ENCODE measurements at places on chromosomes 1 and 21.

DNA sequence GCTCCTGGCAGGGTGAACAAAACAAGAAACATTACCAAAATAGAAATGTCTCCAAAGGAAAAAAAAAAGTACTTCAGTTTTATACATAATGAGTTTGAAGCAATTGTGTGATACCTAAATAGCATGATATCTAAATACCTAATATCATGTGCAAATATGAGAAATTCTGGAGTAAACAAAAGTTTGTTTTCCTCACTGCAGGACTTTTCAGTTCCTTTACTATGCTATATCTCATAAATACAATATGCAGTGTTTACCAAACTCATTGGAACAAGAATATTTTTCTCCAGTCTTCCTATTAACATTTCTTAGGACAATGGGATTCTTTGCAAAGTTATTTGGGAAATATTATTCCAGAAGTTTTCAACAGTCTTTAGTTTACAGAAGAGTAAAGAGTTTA, 98.1 kb downstream of the VAV3 start:
- H3K27me3 ChIP-seq = no peaks in the 10 kb centered on the region
- no peaks in the 10 kb centered on the region for H3K36me3 ChIP-seq
- no peak for DNase-seq
- H3K4me1 ChIP-seq = peaks cover 8% of the 10 kb centered on the region
- H3K4me3 ChIP-seq = peak overlapping the region; percentile 11
- H3K27ac ChIP-seq = no peak overlapping the region

GRCh38 chr1:160177667-160178066, 12.7 kb upstream of the CASQ1 start:
- no peak for DNase-seq
- H3K4me1 ChIP-seq = no peaks in the 10 kb centered on the region
- H3K27me3 ChIP-seq = no peaks in the 10 kb centered on the region
- H3K27ac ChIP-seq = no peak overlapping the region

DNA sequence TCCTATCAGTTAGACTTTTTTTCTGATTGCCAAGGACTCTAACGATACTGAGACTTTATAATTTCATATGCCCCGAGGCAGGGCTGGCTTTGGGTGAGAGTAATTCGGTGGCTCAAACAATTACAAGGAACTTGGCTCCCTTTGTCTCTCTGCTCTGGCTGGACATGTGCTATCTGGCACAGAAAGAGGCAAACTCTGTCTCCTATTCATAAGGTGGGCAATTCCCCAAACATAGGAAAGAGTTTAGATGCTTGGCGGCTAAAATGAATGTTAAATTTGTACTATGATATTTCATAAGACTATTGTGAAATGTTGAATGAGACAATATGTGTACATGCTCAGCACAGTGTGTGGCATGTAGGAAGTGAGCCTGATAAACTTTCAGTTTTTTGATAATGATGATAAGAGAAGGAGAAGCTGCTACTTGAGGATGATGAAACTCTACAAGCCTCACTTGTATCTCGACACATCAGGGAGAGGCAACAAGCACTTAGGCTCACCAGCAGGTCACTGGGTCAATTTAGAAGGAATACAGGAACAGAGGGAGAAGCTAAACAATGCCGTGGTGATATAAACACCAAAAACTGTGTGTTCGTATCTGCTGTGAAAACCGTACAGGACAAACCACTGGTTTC, 12.6 kb upstream of the NTPCR start:
- no peaks in the 10 kb centered on the region for H3K27me3 ChIP-seq
- no peaks in the 10 kb centered on the region for H3K4me1 ChIP-seq
- DNase-seq = no peak
- H3K36me3 ChIP-seq = no peaks in the 10 kb centered on the region
- H3K4me3 ChIP-seq = no peak overlapping the region

DNA sequence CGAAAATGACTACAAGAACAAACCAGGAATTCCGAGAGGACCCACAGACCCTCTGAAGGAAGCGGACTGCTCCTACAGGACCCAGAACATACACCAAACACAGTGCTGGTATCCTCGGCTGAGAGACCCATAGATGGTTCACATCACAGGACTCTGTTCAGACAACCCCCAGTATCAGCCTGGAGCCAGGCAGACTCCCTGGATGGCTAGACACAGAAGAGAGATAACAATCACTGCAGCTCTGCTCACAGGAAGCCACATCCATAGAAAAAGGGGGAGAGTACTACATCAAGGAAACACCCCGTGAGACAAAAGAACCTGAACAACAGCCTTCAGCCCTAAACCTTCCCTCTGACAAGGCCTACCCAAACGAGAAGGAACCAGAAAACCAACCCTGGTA, 434.0 kb upstream of the NR5A2 start:
- no peak overlapping the region for H3K27ac ChIP-seq
- no peak for DNase-seq
- no peaks in the 10 kb centered on the region for H3K4me1 ChIP-seq
- H3K36me3 ChIP-seq = no peaks in the 10 kb centered on the region
- no peaks in the 10 kb centered on the region for H3K27me3 ChIP-seq
- H3K4me3 ChIP-seq = no peak overlapping the region

DNA sequence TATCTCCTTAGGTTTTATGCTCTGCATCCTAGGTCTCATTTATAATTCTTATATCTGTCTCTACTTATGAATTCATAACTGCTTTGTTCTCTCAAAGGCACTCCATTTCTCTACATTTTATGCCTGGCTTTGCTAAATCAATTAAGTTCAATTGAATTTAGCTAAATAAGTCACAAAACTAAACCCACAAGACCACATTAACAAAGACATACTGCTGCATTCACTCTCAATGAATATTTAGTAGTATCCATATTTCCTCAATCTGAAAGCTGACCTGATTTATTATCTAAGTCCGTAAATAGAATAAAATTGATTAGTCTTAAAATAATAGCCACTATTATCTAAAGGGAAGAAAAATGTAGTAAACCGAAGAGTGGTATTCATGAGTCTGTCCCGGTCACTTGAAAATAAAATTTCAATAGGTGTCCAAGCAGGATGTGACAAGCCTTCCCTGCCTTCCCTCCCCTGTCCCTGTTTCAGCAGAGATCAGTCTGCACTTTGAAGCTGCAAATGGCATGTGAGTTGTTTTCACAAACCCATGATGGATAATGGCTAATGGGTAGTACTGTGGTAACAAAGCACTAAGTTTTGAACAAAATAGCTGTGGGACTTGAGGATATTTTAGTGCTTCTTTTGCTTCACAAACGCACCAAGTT, 295.0 kb upstream of the NCAM2 start:
- no peaks in the 10 kb centered on the region for H3K36me3 ChIP-seq
- H3K27me3 ChIP-seq = no peaks in the 10 kb centered on the region
- no peaks in the 10 kb centered on the region for H3K4me1 ChIP-seq
- H3K27ac ChIP-seq = no peak overlapping the region
- no peak for DNase-seq
